Smooth muscle cell of the brain vasculature (primary cell): ENCODE measurements at places on chromosomes 16 and 17.

- DNase-seq = no peak
These were observed 120.9 kb upstream of the CDC42EP4 start for GRCh38 chr17:73432624-73433190.

DNA sequence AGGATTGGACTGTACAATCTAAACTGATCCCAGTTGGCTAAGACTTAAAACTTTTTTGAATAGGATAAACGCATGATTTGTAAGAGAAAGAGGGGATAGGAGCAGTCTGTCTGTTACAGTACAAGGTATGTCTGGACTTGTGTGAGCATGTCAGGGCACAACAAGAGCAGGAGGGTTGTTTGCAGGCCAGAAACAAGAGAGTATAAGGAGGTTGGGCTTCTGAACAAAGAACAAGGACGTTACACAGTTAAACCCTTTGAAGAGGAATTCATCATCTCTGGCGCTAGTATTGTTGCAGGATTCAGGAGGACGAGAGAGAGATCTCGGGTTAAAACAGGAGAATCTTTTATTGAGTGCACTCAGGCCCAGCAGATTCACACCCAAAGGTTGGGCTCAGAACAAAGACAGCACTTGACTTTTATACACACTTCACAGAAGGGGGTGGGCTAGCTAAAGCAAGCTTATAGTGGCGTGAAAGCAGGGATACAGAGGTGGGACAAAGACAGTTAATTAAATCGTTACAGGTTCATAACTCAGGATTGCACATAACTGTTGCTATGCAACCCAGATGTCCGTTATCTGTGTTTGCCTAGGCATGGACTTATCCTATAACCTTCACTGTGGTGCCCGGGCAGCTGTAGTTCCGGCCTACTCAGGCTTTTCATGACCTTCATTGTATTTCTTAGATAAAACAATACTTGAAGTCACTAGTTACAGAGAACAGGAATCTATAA is 34.3 kb downstream of the SEC14L1 start:
- no peak for DNase-seq

GRCh38 chr17:15657868-15658267 is 26.2 kb downstream of the TRIM16 start:
- no peak for DNase-seq

DNA sequence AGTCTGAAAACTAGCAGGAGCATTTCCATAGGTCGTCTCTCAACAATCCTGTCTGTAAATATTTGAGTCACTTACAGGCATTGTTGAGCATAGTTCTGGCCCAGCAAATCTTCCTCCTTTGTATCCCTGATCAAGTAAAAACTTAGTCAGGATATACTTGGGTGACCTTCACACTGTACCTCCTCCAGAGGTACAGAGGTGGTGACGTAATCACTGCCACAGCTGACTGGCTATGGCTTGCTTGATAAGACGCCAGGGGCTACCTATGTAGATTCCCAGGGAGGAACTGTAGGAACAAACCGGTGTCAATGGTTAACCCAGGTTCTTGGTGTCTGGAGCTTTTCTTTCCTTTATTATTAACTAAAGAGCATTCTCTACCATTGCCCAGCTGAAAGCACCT is at the start of gene KCNJ16:
Gene KCNJ16, plus strand, starts transcription at position 270 of the 400 bp plus-strand sequence. CDS start 56,863 bp downstream, outside the sequence.
- no peak for DNase-seq

- DNase-seq = peak; percentile 65
These were observed at the start of gene LPCAT2 for GRCh38 chr16:55508941-55509931. LPCAT2 (plus strand) TSS chr16:55509072; CDS start chr16:55509182, 110 bp downstream.

DNA sequence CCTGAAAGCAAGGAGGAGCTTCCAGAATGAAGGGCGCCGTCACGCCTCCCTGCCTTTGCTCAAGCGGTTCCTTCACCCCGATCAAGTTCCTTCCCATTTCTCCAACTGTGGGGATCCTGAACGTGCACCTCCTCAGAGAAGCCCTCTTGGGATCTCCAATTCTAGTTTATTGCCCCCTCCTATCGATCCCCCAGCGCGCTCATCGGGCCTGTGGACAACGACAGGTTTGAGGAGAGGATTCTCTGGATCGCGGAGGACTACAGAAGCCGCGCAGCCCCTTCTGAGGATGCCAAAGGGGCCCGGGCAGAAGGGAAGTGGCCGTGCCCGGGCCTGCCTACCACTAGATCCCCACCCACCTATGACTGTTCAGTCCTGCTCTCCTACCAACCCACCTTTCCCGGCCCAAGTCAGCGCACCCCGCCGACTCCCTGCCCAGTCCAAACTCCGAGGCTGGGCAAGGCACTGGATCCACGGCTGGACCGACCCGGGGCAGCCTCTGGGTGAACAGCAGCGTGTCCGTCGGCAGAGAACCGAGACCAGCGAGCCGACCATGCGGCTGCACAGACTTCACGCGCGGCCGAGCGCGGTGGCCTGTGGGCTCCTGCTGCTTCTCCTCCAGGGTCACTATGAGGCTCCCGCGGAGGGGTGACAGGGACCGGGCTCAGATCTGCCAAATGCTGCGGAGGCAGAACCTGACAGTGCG is 12.8 kb upstream of the CES3 start:
- no peak for DNase-seq

GRCh38 chr17:19385521-19385983 is 1.4 kb downstream of the MFAP4 start:
- DNase-seq = no peak

- DNase-seq = no peak
These were observed 138.2 kb downstream of the ZNF423 start for GRCh38 chr16:49717689-49718088.

- no peak for DNase-seq
These were observed 5.2 kb upstream of the APRT start for GRCh38 chr16:88816736-88817535.

GRCh38 chr17:38672788-38673706 is 1.7 kb downstream of the EPOP start:
- DNase-seq = no peak

DNA sequence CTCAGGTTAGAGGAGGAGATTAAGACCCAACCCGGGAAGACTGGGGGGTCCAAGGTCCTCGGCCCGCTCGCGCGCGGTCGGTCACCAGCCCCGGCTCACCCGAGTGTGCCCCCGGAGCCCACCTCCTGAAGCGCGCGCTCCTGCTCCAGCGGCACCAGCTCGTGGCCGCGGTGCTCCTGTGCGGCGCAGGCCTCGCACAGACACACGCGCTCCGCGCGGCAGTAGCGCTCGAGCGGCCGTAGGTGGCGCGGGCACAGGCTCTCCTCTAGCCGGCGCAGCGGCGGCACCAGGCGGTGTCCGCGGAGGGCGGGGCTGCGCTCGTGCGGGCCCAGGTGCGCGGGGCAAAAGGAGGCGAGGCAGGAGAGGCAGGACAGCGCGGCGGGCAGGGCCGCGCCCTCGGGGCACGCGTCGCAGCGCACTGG is 618 bp downstream of the TRIM47 start:
- DNase-seq = no peak

DNA sequence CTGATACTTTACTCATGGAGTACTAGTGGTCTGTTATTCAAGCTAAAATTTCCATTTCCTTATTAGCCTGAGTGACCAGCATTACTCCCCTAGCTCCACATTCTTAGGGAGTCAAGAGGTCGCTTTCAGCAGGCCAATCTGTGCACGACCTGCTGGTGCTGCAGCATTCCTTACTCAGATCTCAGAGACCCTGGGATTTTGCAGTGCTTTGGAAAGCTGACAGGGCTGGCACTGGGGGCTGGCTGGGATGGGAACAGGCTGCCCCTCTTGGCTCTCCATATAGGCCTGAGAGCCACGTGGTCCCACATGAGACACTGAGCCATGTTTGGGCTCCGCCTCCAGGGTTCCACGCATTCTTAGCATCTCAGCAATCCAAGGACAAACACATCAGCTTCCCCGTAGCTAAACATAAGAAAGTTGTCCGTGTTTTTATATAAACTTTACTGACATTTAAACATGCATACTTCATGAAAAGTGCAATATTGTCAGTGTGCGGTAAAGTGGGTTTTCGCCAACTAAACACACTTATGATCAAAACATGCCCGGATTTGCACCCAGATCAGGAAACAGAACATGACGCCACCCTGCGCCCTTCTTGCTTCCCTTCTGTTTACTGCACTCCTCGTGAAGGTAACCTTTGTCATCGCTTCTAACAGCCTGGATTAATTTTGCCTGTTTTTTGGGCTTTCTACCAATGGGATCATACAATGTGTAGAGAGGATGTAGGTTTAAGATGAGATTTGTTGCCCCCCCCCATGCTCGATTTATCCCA is 254.5 kb upstream of the CACNG5 start:
- DNase-seq = no peak

DNA sequence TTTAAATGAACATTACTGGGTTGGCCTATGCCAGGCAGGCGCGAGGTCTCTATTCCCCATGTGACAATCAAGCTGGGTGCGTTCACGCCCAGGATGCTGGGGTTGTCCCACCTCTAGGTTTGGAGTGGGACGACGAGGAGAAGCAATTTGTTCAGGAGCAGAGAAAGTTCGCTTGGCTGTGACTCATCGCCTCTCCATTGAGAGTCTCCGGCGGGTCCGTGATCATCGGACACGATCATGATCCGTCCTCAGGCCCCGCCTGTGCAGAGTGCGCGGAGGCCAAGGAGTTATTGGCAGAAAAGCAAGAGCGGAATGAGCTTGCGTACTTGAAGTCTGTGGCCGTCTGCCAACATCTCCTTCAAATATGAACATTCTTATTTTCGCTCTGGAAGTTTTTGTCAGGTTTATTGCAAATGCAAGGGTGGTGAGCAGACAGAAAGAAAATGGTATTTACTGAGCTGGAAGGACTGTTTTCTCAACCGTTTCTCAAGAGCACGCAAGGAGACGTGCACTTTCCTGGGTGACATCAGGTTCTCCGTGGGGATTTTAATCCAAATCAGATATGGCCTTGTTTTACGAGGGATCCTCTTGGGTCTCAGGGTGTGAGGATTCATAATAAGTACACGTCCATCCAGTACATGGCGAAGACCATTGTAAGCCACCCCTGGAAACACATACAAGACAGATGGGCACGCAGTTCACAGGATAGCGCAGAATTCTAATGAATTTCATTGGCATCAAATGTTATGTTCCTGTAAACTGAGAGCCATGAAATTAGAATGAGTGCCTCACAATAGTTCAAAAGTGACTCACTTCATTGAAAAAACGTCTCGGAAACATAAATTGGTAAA is 70.1 kb upstream of the CREBBP start:
- DNase-seq = no peak

DNA sequence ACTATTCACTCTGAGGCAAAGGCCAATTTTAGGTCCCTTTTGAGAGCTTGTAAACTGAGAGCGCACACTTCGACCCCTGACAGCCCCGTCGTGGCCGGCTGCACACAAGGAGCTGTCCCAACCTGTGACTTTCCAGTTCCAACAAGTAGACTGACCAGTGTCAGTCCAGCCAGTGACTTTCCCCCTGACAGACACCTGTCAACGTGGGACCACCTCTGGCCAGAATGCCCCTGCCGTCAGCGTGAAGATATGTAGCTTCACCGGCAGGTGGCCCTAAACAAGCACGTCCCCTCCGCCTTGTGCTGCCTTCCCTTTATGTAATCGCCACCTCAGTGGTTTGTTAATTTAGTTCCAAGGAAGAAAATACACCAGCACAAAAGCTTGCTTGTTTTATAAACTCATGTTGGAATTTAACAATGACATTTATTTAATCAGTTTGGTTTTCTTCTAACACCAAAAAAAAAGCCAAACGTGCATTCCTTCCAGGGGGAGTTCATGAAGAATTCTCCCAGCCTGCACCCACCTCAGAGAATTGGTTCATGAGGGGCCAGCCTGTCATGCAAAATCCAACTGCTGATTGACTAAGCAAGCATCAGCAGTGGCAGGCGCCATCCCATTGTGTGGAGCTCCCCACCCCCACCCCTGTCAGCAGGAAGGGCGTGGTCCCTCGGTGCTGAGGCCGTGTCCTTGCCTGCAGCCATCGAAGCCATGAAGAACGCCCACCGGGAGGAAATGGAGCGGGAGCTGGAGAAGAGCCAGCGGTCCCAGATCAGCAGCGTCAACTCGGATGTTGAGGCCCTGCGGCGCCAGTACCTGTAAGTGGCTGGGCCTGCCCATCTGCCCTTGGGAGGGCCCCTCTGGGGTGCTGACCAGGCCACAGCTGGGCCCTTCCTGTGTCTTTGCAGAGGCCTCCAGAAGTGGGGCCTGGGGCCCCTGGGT is 33.9 kb downstream of the PLD6 start:
- DNase-seq = no peak
